ENCODE measurements at places on chromosomes 13 and 19.

- DNase-seq = no peak
Measured at GRCh38 chr13:66440938-66441337, 789.2 kb downstream of the PCDH9 start.

DNA sequence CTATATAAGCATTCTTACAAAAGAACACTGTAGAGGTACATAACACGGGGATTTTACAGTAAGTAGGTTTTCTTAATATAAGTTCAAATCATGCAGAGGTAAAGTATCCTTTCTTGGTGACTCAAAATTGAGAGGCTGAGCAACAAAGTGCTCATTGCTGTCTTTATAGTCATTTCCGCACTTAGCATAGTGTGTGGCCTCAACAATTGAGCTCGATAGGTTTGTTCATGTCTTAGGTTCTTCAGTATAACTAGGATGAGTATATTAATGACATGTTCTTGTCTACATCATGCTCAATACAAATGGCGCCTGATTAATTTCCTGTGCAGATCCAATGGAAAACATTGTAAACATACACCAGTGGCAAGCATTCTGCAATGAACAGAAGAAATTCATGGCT, 1.4 kb downstream of the WDFY2 start:
- no peak for DNase-seq

DNA sequence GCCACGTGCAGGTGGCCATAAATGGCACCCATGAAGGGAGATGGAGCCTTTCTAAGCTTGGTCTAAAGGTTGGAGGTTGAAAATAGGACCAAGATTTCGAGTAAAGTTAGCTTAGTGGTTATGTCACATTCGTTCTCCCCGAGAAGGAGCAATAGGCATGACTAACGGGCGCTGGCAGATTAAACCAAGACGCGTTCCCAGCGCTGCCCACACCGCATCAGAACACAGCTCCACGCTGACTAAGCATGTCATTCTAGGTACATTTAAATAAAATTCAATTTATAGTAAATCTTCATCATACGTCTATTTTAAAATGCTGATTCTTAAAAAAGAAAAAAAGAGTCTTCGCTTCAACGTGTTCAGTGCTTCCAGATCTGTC, 95.0 kb upstream of the IRS2 start:
- no peak for DNase-seq

- no peak for DNase-seq
Measured at GRCh38 chr19:408441-408901, 476 bp downstream of the C2CD4C start.

- DNase-seq = peak; percentile 57
Measured at GRCh38 chr13:20193907-20194631, 1.3 kb upstream of the GJB2 start.

- DNase-seq = peak; percentile 75
Measured at GRCh38 chr19:10420444-10421239, at the start of gene PDE4A. PDE4A (plus strand) TSS chr19:10420538; CDS start chr19:10420765, 227 bp downstream.

DNA sequence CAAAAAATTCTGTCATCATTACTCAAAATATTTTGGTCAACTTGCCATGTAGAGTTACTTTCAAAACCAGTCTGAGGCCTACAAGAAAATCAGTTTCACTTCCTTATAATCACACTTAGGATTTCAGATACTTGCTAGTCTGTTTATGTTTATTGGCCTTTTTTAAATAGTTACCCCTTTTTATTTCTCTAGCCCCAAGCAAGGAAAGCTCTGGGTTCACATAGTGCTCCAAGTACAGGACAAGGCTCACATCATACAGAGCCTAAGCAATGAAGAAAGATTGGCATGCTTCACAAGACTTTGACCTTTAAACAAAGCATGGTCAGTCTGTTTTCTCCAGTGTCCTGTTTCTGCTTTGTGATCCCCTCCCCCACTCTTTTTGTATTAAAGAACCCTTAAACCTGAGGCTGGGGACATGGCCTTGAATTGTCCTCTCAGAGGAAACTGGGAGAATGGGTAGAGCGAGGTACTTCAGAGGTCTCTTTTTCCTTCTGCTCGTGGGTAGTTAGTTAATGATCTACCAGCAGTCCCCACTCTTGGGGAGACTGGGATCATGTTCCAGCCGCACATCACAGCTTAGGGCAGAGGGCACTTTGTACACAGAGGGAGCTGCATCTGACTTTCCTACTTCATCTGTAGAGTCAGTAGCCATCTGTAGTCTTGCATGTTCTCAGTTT, 30.7 kb downstream of the CEACAM1 start:
- DNase-seq = no peak

- no peak for DNase-seq
Measured at GRCh38 chr13:113769106-113769505, 10.1 kb downstream of the TMEM255B start.

DNA sequence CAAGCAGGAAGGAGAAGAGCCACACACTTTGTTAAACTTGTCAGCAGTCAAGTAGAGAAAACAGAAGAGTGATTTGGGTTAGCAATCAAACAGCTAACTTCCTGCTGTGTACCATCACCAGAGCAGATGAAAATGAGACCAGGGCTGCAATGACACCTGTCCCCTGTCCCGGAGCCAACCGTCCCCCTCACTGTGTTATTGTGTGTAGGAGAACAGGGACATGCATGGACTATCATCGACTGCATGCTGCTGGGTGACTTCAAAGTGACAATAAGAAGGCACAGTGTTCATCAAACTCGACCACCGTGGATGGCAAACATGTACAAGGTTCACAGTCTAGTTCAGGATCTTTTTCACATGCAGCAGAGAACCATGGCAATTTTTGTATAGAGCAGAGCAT, 94.0 kb upstream of the SLC15A1 start:
- DNase-seq = no peak

GRCh38 chr19:8192221-8192820, 16.8 kb upstream of the CERS4 start:
- no peak for DNase-seq

- DNase-seq = no peak
Measured at GRCh38 chr13:113364311-113364889, 470 bp upstream of the GRTP1 start.

DNA sequence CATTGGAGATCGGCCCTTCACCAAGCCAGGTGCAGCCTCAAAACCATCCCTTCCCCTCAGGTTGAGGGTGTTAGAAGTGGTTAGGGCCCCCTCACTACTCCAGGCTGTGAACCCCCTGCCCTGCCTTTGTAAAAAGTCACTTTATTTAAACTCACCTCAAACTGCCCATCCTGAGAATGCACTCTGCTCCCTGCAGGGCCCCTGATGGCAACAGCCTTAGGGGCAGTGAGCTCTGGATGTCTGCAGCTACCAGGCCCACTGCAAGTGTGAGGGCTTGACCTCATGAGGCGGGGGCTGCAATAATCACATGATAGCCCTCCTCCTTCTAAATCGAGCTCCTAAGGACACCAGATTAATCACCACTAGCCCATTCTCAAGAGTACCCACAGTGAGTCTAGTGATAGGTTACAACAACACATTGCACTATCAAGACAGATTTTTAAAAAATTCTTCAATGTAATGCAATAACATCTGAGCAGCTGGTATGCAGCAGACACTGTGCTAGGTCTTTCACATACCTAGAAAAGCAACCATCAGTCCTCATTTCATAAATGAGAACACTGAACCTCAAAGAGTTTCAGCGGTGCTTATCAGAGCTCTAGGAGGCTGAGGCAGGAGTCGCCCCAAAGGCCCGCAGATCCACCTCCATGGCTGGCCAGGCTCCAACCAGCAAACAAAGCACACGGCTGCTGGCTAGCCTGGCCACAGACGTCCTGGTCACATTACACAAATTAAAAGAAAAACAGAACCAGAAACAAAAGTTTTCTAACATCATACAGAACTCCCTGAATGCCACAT, 26.0 kb downstream of the SLC7A1 start:
- no peak for DNase-seq

- DNase-seq = no peak
Measured at GRCh38 chr13:48925001-48925400, 50.7 kb upstream of the FNDC3A start.

- DNase-seq = no peak
Measured at GRCh38 chr13:107088061-107088460, 520.1 kb upstream of the ARGLU1 start.

DNA sequence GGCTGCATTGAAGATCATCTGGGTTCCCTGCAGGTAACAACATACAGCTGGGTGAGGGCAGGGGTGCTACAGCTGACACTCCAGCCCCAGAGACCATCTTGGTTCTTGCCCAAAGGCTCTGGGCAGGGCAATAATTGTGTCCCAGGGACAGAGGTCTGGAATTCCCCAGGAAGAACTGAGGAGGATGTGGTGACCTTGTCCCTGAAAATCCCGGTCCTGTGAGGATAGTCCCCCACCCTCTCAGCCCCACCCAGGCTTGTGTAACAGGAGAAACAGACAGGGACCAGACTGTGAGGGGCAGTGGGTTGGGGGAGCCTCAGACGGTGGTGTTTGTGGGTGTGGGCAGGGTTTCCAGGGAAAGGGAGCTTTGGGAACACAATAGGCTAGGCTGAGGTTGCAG, 63.5 kb downstream of the COLGALT1 start:
- no peak for DNase-seq

DNA sequence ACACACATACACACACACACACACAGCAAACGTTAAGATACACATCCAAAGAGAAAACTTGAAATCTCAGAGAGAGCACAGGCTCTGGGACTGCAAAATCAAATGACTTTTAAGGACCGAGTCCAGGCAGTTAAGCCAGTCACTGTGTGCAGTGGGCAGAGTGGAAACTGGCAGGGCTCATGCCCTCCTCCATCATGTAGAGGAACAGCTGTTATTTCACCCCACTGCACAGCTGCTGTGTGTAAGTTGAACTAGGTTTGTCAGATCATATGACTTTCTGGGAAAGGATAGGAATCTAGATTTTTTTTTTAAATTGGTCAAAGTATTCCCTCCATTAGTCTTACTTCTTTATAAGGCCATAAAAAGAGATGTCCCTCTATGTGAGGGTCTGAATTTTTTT, 1002.1 kb downstream of the UQCRFS1 start:
- DNase-seq = no peak

GRCh38 chr19:31512181-31512970, 163.1 kb upstream of the TSHZ3 start:
- DNase-seq = no peak

DNA sequence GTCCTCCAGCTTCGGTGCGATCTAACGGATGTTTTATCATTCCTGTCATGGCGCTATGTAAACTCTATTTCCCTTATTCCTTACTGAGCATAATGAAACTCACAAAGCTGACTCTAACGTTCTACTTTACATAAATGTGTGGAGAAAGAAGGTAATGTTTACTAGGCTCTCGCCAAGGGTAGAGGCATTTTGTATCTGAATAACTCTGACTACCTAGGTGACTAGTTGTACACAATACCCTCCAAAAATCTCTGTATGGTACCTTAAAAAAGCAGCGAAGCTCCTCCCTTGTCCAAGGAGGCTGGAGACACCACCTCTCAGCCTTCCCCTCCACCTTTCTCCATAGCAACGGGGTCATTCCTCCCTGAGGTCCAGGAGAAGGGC, 316 bp upstream of the ZNF530 start:
- DNase-seq = no peak

- peak; percentile 82 for DNase-seq
Measured at GRCh38 chr13:97221989-97222700, at the start of gene MBNL2. MBNL2 (plus strand) TSS chr13:97222333; CDS start chr13:97276236, 53,903 bp downstream.

GRCh38 chr13:28089065-28089464, 11.3 kb downstream of the FLT3 start:
- no peak for DNase-seq

DNA sequence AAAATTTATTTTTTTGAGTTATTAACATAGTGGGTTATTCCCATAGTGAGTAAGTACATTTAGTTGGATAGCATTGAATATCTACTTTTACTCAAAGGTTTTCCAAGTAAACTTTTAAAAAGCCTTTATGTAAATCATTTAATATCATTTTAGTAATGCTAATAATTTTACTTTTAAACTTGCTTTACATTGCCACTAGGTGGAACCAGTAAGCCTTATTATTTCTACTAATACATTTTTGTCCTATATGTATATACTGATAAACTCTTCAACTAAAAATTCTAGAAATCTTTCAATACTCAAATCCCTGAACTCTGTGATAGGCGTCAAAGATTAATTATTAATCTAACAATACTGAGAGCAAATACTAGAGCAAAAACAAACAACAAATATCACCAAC, 1709.2 kb upstream of the PCDH20 start:
- DNase-seq = no peak

- peak; percentile 77 for DNase-seq
Measured at GRCh38 chr19:46784262-46785053, 3.9 kb downstream of the SLC1A5 start.

DNA sequence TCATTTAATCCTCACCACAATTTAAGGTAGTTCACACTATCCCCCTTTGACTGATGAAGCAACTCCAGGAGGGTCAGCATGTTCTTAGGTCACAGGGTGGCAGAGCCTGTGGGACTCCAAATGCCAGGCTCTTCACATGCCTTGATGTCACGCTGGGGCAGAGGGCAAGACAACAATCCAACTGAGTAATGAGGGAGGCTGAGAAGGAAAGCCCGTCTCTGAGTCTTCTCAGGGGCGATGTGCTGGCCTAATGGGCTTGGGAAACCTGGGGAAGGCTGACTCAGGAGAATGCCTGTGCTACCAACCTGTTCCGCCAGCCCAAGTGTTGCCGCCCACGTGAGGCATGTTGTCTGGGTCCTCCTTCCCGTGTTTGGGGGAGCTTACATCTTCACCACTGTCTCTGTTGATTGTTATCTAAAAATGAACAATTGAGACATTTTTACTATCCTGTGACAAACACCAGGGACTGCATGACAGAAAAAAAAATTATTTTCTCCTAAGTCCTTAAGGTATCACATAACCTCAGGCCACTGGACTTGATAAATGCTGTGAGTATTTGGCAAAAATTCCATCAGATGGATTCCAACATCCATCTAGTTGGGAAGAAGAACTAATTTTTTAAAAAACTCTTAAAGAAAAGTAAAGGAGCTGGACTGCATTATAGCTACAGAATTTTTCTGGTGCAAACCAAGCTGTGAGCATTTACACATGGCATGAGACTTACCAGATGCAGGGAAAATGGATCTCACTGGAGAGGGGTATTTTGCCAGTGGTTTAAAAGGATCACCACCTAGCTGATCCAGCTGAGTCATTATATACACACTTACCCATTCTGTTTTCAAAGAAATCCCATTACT, 157.5 kb downstream of the RGCC start:
- DNase-seq = no peak

GRCh38 chr13:21289475-21289874, 113.0 kb downstream of the MRPL57 start:
- no peak for DNase-seq

DNA sequence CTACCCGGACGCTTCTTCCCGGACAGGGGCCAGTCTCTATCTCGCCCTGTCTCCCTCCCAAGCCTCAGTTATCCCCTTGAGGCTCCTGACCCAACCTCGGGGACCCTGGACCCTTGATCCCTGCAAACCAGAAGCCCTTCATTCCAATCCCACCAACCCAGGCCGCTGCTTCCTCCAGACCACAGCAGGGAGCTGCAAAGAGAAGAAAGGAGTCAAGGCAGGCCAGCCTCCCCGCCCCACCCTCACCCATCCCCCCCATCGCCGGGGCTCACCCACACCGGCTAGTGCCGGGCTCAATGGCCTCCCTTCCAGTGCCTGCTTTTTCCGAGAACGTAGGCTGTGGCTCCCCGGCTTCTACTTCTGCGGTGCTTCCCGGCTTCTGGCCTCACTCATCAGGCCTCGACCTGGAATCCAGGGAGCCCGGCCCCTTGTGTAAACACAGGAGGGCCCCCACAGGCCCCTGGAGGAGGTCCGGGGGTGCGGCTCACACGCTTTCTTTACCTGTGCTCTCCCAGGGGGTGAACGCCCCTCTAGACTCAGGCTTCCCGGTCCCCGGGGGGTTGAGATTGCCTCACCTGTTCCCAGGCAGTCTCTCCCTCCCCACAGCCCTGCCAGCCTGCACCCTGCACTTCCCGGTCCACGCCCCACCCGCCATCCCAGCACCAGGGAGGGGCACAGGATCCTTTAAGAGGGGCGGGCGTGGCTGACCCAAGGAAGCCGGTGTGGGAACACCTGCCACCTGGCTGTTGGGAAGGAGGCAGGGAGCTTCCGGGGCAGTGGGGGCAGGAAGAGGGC, at the start of gene FAM83E:
FAM83E (minus strand) TSS at position 641 of the 795 bp plus-strand sequence. CDS start 1,704 bp downstream, outside the sequence.
- peak; percentile 60 for DNase-seq

All from activated T-cell treated with anti-CD3 and anti-CD28 coated beads, Interleukin-2, amount 50 U/mL, for 24 hours (primary cell).